ENCODE measurements at places on chromosomes 16 and 17.
A peak's percentile ranks its signal among the peaks of the same experiment; 100 is the strongest.

DNA sequence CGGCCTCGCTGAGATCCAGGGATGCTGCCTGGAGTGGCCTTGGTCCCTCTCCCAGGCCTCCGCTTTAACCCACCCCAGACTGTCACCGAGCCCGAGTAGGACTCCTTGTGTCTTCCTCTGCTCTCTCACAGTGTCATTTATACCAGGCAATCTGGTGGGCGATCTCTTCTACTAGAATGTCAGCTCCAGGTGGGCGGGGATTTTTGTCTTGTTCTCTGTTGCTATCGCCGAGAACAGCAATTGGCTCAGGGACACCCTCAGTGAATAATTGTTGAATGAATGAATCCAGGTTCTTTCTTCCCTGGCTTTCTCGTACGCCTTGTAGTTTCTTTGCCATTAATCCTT is 591 bp downstream of the DHX38 start:
- no peak for DNase-seq

GRCh38 chr16:56916571-56917403 is 15.2 kb upstream of the HERPUD1 start:
- no peak for DNase-seq

DNA sequence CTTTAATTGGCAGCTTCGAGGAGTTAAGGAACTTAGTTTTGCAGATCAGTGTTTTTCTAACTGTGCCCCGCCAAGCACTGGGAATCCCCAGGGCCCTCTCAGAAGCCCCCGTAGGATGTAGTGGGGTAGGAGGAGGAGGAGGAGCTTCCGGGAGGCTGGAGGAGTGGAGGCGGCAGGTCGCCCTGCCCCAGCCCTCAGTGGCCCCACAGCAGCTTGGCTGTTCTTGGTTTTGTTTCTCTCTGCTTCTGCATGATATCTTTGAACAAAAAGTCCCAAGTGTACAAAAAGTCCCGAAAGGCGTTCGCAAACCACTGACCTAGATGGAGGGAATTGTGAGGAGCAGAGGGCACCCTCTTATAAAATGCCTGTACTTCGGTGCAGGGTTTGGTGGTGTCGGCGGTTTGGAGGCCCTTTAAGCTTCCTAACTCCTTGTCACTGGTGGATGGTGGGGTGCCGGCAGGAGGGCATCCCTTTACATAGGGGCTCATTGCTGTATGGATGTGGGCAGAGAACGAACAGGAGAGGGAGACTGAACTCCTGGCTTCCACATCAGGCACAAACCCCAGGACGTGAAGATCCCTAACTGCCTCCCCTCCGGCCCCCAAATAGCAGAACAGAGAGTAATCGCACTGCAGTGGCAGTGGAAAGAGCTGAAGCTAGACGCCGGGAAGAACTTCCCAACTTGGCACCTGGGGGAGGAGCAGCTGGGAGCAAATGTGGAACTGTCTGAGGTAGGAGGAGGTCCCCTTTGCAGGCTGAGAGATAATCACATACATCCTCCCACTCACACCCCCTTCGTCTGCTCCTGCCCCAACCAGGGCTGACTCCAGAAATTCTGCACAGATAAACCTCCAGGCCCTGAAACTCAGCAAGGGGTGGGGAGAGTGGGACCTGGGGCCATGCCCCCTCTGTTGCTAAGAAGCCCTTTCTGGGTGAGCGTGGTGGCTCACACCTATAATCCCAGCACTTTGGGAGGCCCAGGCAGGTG is 20.1 kb downstream of the EPOP start:
- DNase-seq: no peak

GRCh38 chr16:19938536-19938935 is 53.9 kb upstream of the GPRC5B start:
- DNase-seq: no peak

GRCh38 chr16:80851831-80852230 is 47.4 kb upstream of the CDYL2 start:
- no peak for DNase-seq

DNA sequence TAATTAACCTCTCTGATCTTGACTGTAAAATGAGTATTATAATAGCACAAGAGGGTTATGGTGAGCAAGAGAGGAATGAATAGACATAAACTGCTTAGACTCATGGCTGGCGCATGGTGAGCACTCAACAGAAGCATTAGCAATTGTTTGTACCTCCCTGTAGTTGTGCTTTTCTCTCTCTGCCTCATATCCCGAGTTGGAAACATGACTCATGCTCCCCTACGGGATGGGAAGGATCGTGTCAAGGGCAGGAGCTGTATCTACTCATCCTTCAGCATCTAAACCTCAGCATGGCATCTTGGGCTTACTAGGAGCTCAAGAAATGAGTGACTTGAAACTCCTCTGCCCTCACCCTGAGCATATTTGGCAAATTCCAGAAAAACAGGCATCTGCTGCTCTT is 299.6 kb downstream of the MAP2K4 start:
- DNase-seq: no peak

DNA sequence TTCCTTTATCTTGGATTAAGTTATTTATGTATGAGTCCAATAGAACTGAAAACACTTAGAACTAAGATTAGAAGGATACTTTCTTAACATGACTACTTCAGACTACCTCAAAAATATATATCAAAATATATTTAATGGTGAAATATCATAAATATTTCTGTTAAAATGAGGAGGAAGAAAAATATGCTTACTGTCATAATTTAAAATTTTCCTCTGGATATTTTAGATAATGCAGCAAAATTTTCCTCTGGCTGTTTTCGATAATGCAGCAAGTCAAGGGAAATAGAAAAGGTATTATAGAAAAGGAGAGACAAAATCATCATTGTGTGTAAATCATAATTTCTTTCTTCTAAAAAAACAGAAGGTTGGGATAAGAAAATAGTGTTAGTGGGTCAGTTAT is 263.3 kb downstream of the HS3ST3A1 start:
- no peak for DNase-seq

DNA sequence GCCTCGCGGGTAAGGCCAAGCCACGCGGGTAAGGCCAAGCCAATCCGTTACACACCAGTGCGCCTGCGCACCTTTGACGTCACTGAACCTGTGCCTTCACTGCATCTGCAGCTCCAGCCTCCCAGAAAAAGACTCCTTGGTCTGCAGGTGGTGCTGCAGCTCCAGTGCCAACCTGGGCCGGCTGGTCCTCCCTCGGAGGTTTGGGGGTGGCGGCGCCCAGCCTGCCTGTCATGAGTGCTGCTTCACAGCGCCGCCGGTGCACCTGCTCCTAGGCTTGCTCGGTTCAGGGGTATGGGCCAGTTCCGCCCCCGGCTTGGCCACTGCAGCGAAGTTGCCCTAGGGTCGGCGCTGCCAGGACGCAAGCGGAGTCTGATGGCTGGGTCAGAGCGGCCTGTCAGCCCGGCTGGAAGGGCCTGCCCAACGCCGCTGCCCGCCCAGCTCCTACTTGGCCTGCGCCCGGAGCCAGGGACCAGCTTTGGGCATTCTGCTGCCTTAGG is 146.6 kb downstream of the USP22 start:
- no peak for DNase-seq

GRCh38 chr17:11330826-11331225 is 89.8 kb downstream of the SHISA6 start:
- DNase-seq: no peak

DNA sequence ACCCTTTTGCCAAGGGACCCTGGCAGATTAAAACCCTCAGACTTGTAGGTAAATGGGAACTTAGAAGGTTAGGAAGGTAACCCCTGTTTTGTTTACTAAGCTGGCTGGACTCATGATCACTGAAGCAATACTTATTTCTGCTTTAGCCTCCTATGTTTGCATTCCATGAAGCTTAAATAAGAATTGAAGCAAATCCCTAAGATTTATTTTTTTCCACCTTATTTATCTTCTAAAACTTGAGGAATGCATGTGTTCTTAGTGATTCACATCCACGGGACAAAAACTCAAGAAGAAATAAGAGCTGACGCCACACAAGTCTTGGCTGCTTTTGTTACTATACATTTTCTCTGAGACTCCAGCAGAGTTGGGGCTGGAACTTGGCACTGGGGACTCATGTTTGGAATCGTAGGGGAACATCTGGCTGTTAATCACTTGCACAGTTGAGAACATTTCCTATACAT is 35.5 kb downstream of the CLUAP1 start:
- DNase-seq: no peak

GRCh38 chr17:3956327-3956957 is 7.8 kb downstream of the ATP2A3 start:
- no peak for DNase-seq

GRCh38 chr16:9270941-9271340 is 179.5 kb downstream of the HAPSTR1 start:
- DNase-seq: no peak

DNA sequence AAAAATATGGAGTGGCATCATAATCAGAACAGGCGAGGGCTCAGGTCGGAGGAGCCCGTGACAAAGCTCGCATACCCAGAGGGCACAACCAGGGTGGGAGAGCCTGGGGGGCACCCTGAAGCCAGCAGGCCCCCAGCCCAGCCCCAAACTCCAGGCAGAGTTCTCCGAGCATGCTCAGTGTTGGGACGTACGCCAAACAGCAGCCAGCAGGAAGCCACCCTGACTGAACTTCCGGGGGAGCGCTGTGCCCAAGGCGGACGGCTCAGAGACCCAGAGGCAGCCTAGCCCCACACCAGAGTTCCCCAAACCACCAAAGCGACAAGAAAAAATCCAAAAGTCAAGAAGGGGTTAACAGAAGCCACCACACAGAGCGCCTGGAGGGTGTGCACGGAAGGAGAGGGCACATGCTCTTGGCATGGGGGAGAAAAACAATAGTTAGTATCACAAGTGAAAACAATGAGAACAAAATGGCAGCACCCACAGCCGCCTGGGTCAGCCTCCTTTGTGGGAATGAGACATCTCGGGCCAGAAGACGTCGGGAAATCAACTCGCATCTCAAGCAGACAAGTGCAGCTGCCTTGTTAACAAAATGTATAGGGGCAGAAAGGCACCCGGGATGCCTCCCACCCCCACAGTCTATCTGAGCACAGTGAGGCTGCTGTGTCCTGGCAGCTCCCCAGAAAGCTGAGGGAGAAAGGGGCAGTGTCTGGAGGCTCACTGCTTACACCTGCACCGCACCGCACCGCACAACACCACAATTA is 11.9 kb downstream of the EXOC7 start:
- no peak for DNase-seq

DNA sequence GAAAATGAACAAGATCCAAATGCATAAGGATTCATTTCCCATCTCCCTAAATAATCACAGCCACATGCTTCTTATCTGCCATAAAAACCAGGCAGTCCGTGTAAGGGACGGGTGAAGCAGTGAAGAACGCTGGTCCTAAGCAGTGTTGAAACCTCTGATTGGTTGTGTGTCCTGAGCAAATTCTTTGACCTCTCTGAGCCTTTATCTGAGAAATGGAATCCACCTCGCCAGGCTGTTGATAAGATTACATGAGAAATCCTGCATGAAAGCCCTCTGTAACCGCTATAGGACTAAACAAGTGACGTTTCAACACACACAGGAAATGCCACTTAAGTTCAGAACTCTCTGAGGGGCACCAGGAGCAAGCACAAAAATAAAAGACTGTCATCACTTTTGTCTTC is 26.8 kb downstream of the GAS7 start:
- DNase-seq: no peak

- no peak for DNase-seq
Measured at GRCh38 chr16:81987121-81987520, 24.1 kb downstream of the SDR42E1 start.

GRCh38 chr16:68370581-68371275 is 59.9 kb downstream of the PRMT7 start:
- no peak for DNase-seq

GRCh38 chr17:4679658-4680057 is 24.3 kb downstream of the PELP1 start:
- DNase-seq: no peak

- peak; percentile 52 for DNase-seq
Measured at GRCh38 chr17:1649844-1650501, at the start of gene RILP. Gene RILP, minus strand, starts transcription at chr17:1649866. Its CDS starts 62 bp downstream, at chr17:1649804.

- DNase-seq: no peak
Measured at GRCh38 chr17:18994631-18995030, 9.9 kb downstream of the FAM83G start.

GRCh38 chr16:3771513-3771912 is 54.2 kb upstream of the TRAP1 start:
- no peak for DNase-seq

DNA sequence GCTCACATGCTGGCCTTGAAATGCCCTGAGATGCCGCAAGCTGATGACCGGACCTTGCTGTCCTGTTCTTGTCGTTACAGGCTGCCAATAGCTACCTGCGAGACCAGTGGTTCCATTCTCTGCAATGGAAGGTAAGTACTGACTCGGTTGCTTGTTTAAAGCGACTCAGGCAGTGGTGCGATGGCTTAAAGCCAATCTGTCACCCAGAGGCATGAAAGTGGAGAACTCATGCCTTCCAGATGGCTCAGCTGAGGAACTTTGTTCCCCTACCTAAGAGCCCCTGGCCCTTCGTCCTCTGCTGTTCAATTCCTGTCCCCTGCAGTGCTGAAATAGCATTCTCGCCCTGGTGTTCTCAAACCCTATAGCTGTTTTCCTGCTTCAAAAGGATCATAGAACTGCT is 158.3 kb upstream of the PLCG2 start:
- DNase-seq: no peak

- DNase-seq: peak; percentile 77
Measured at GRCh38 chr17:29084541-29085146, 41.7 kb downstream of the PIPOX start.

DNA sequence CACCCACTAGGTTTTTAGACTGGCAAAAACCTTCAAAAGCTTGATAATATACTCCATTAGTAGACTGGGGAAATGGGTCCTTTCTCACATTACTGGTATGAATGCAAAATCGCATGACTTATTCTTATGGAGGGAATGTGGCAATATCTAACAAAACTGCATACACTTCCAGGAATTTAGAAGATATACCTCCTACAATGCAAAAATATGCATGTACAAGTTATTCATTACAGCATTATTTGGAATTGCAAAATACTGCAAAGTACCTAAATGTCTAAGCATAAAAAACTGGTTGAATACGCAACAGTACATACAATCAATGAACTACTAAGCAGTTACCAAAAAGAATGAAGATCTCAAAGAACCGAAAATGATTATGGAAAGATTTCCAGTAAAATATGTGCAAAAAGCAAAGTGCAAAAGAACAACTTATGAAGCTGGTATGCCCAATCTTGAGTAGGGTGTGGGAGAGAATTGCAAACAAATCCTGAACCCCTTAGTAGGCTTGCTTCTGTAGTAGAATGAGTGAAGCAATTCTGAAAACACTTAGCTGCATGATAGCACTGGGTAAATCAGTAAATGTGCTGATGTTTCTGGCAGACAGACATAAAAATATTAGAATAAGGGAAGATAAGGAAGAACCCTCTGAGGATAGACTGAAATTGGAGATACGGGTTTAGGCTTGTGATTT is 180.1 kb downstream of the PARN start:
- no peak for DNase-seq
